T-helper 2 cell (primary cell): ENCODE measurements at places on chromosomes 7 and 10.

DNA sequence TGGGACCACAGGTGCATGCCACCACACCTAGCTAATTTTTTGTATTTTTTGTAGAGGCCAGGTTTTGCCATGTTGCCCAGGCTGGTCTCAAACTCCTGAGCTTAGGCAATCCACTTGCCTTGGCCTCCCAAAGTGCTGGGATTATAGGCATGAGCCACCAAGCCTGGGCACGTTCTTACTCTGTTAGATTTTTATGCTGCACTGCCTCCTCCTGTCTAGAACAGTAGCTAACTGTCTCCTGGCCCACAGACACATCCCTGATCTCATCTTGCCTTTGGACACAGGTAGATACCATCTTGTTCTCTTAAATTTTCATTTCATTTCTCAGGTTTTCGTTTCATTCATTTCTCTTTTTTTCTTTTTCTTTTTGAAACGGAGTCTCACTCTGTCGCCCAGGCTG lies 41.1 kb downstream of the BLVRA start:
- no peak for DNase-seq

DNA sequence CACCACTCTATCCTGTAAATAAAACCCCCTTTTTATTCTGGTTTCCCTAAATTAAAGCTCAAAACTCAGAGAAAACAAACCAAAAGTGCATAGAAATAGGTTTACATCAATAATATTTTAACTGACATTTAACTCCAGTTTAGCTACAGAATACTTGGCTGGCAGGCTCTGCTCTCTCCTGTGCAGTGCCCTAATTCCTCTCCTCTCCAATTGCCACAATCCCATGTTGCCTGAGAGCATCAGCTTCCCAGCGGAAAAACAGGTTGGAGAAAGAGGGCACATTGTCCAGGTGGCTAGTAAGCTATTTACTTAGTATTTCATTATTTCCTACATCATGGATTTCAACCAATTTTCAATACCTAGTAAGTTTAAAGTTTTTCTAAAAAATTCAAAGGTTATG lies 8.7 kb downstream of the SEMA3E start:
- DNase-seq = no peak

DNA sequence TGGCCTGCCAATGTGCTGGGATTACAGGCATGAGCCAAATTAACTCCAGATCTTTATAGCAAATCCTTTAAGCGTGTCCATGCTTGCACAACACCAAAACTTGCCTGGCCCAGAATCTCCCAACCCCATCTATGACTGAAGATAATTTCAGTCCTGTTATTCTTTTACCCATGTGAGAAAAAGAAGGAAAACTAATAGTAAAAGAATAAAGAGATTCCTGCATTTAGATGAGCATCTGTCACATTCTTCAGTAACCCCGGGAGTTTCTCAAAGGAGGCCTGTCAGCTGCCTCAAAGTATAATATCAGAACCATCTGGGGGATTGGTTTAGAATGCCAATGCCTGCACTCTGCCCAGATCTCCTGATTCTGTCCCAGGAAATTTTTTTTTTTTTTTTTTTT lies 158.1 kb upstream of the KMT2E start:
- no peak for DNase-seq

DNA sequence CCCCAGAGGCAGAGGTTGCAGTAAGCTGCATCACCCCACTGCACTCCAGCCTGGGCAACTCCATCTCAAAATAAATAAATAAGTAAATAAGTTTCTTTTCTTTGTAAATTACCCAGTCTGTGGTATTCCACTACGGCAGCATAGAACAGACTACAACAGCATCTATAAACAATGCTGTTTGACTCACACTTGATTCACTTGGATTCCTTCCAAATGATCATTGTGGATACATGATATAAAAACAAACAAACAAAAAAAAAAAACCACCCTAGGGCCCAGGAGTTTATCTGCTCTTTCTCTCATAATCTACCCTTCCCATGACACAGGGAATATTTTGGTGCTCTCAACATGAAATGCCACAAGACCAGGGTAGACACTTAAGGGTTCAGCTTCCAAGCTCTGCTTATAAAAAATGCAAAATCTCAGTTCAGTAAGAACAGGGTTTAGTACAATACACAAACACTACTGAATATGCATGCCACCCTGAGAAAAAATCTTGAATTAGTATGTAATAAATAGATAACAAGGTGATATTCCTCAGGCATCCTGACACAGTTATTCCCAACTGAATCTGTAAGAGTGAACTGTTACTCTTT lies 200.9 kb downstream of the FAM107B start:
- no peak for DNase-seq

DNA sequence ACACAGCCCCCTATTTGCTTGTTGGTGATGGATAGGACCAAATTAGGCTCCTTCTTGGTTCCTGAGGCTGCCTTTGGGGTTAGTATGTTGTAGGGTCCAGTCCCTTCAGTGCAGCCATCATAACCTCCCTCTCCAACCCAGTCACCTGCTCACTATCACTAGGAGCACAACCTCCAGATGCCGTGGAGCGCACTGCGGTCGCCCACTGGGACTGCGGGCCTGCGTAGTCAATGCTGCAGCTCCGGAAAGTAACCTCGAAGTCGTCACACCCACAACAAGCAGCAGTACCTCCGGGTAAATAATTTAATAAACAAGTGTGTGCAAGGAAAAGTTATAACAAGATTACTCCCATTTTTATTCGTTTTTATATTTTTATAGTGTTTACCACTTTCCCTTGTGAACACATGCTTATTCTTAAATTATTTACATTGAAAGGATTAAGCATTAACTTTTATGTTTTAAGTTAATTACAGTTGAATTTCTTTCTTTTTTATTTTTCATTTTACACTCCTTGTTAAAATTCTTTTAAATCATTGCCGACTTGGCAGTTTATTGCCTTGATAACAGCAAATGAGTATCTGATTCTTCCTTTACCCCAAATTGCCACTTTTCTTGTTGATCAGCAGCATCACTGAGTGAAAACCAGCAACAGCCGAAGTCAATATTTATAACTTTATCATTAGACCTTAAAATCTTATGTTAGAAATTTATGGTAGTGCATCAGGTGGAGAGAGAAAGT lies 399.5 kb upstream of the LRGUK start:
- DNase-seq = no peak

GRCh38 chr7:140084972-140085371 lies 22.2 kb upstream of the PARP12 start:
- no peak for DNase-seq
